ENCODE measurements at places on chromosomes 1 and 21. TPM values are rescaled to one million over a fixed set of nuclear protein-coding genes. Genes with fewer than 3 reads are reported as not detected.

The PPIAL4G gene
- 0.35 TPM for total RNA-seq

DNA sequence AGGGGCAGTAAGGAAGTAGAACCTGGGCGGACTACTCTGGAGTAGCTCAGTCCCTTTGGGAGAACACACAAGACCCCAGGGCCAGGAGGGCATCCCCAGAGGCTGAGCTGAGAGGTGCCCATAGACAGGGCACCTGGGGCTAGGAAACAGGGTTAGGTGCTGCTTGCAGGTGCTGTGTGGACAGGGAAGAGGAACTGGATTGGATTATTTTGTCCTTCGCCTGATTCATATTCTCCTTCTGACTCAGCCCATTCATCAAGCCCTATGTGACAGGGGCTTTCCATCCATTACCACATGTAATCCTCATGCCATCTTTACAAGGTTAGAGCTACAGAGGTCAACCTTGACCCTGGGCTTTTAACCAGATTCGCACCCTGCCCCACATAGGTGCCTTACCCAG lies 183.9 kb downstream of the C1orf94 start:
- H3K36me3 ChIP-seq: no peaks in the 10 kb centered on the region
- no peak for DNase-seq
- H3K27ac ChIP-seq: no peak overlapping the region
- no peaks in the 10 kb centered on the region for H3K27me3 ChIP-seq
- H3K4me1 ChIP-seq: no peaks in the 10 kb centered on the region

- DNase-seq: no peak
- no peaks in the 10 kb centered on the region for H3K27me3 ChIP-seq
- H3K27ac ChIP-seq: no peak overlapping the region
- H3K36me3 ChIP-seq: peaks cover 3% of the 10 kb centered on the region
- H3K4me3 ChIP-seq: no peak overlapping the region
- H3K4me1 ChIP-seq: no peaks in the 10 kb centered on the region
Observed at GRCh38 chr21:36211660-36212512, 55.3 kb downstream of the DOP1B start.

The CASQ1 gene
- total RNA-seq: 0.57 TPM

The SERPINC1 gene
- total RNA-seq: 0.41 TPM

- no peaks in the 10 kb centered on the region for H3K4me1 ChIP-seq
- peak overlapping the region; percentile 87 for H3K27ac ChIP-seq
- no peaks in the 10 kb centered on the region for H3K27me3 ChIP-seq
Observed at GRCh38 chr1:10671622-10672342, 124.7 kb downstream of the CASZ1 start.

GRCh38 chr1:228873709-228874108 lies 138.4 kb downstream of the RHOU start:
- no peak for DNase-seq
- H3K27me3 ChIP-seq: no peaks in the 10 kb centered on the region
- no peaks in the 10 kb centered on the region for H3K36me3 ChIP-seq
- no peaks in the 10 kb centered on the region for H3K4me1 ChIP-seq
- H3K27ac ChIP-seq: no peak overlapping the region

GRCh38 chr1:119372503-119373086 lies 4.0 kb downstream of the HAO2 start:
- H3K27ac ChIP-seq: no peak overlapping the region
- no peaks in the 10 kb centered on the region for H3K36me3 ChIP-seq
- H3K4me3 ChIP-seq: no peak overlapping the region

DNA sequence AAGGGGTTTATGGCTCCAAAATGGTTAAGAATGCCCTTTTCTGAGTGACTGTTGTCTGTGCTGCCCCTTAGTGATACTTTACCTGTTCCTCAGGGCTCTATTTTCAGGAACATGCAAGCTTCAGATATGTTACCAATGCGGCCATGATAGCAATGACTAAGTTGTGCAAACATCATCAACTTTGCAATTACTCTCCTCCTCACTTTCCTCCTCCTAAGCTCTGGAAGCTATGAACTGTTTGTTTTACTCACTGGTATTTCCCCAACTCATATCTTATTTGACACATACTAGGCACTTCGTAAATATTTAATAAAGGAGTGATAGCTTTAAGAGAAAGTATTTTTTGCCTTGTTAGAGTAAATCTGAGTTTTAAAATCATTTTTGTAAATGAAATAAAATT lies 53.8 kb downstream of the RWDD3 start:
- DNase-seq: no peak
- H3K36me3 ChIP-seq: no peaks in the 10 kb centered on the region
- no peak overlapping the region for H3K27ac ChIP-seq

- no peak overlapping the region for H3K27ac ChIP-seq
- no peaks in the 10 kb centered on the region for H3K36me3 ChIP-seq
- no peak overlapping the region for H3K4me3 ChIP-seq
- H3K27me3 ChIP-seq: no peaks in the 10 kb centered on the region
Observed at GRCh38 chr1:166811691-166812090, 27.6 kb upstream of the POGK start.

The SPRR2B gene
- total RNA-seq: not detected

The PADI2 gene
- 6.0 TPM for total RNA-seq

- no peak for DNase-seq
- no peaks in the 10 kb centered on the region for H3K4me1 ChIP-seq
- H3K27me3 ChIP-seq: no peaks in the 10 kb centered on the region
- H3K27ac ChIP-seq: no peak overlapping the region
- peaks cover 20% of the 10 kb centered on the region for H3K36me3 ChIP-seq
- H3K4me3 ChIP-seq: no peak overlapping the region
Observed at GRCh38 chr1:235442788-235443429, 61.3 kb downstream of the B3GALNT2 start.

DNA sequence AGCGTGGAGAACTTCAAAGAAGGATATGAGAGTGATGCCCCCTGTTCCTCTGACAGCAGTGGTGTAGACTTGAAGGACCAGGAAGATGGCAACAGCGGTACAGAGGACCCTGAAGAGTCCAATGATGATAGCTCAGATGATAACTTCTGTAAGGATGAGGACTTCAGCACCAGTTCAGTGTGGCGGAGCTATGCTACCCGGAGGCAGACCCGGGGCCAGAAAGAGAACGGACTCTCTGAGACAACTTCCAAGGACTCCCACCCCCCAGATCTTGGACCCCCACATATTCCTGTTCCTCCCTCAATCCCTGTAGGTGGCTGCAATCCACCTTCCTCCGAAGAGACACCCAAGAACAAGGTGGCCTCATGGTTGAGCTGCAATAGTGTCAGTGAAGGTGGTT lies 14.0 kb downstream of the CERS2 start:
- H3K27me3 ChIP-seq: no peaks in the 10 kb centered on the region
- peaks cover 10% of the 10 kb centered on the region for H3K36me3 ChIP-seq
- no peak overlapping the region for H3K27ac ChIP-seq
- H3K4me3 ChIP-seq: no peak overlapping the region
- no peaks in the 10 kb centered on the region for H3K4me1 ChIP-seq

The PHLDA3 gene
- 25.6 TPM for total RNA-seq

DNA sequence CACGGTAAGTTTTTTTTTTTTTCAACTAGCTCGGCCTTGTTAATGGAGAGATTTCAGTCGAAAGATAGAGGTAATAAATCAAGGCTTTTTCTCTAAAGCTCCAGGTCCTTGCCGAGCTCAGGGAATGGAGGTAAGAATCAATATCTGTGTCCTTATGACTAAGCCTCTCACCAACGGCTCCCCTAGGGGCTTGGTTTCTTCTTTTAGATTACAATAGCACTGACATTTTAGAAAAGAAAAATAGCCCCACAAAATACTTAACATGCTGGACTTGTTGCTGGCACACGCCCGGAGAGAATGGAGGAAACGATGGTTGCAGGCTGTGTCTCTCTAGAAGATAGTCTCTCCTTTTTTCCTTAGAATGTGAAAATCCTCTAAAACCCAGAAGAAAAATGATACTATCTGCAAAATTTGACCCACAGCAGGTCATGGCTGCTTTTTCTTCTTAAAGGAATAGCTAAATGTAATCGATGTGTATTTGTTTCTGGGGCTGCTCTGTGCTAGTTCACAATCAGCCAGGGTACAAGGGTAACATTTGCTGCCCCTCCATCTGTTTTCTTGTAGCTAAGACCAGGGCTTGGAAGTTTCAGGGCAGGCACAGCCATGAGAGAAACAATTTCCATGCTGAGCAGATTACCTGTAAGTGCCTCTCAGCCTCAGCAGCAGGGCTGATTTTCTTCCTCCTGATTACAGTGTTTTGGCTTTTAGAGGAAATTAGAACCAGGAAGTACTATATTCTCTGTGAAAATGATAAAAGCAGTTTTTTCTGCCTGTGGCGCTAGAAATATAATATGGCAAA lies 86.2 kb upstream of the GNG12 start:
- no peak overlapping the region for H3K4me3 ChIP-seq
- H3K27ac ChIP-seq: no peak overlapping the region
- H3K27me3 ChIP-seq: no peaks in the 10 kb centered on the region
- DNase-seq: no peak
- no peaks in the 10 kb centered on the region for H3K4me1 ChIP-seq
- H3K36me3 ChIP-seq: no peaks in the 10 kb centered on the region

The TNFSF18 gene
- total RNA-seq: not detected

DNA sequence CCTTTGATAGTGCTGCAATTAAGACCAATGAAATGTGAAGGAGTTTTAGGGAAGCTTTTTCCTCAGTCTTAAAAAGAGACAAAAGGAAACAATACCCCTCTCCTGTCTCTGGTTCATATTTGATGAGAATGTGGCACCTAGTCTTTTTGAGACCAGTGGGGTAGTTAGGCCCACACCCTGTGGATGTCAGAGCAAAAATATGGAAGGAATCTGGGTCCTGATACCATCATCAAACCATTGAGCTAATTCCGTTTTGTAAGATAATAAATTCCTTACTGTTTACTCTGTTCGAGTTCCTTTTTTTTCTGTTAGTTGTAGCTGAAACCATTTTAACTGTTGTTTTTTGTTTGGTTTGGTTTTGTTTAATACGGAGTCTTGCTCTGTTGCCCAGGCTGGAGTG lies 33.3 kb downstream of the PTPRC start:
- H3K36me3 ChIP-seq: no peaks in the 10 kb centered on the region
- no peaks in the 10 kb centered on the region for H3K4me1 ChIP-seq
- no peak overlapping the region for H3K4me3 ChIP-seq
- H3K27ac ChIP-seq: no peak overlapping the region

DNA sequence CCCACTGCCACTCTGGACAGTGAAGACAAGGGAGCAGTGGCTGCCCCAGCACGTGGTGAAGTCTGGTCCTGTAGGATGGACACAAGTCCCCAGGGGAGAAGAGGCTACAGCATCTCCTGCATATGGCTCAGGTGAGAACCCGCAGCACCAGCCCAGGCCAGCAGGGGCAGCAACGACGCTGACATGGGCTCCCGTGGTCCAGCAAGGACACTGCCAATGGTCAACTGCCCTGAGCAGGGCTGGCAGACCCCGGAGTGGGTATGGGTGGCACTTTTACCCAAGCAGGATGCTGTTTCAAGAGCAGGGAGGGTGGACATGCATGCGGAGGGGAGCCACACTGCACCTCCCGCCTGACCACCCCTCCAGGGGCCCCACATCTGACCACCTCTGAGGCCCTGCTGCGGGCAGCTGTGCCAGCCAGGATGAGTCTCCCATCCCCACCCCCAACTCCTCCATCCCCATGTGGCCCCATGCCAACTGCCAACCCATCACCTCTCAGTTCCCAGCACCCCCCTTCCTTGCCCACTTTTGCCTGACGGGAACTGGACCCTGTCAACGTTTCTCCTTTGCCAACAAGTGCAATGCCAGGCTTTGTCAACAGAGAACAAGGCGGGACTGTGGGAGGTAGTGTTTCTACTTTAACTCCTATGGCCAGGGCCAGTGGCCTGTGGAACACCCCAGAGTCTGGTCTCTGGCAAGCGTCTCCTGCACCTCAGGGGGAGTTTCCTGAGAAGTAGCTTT lies 8.6 kb downstream of the MORN1 start:
- H3K4me1 ChIP-seq: peaks cover 3% of the 10 kb centered on the region
- H3K4me3 ChIP-seq: no peak overlapping the region
- no peaks in the 10 kb centered on the region for H3K27me3 ChIP-seq
- H3K27ac ChIP-seq: no peak overlapping the region
- peak; percentile 32 for DNase-seq

DNA sequence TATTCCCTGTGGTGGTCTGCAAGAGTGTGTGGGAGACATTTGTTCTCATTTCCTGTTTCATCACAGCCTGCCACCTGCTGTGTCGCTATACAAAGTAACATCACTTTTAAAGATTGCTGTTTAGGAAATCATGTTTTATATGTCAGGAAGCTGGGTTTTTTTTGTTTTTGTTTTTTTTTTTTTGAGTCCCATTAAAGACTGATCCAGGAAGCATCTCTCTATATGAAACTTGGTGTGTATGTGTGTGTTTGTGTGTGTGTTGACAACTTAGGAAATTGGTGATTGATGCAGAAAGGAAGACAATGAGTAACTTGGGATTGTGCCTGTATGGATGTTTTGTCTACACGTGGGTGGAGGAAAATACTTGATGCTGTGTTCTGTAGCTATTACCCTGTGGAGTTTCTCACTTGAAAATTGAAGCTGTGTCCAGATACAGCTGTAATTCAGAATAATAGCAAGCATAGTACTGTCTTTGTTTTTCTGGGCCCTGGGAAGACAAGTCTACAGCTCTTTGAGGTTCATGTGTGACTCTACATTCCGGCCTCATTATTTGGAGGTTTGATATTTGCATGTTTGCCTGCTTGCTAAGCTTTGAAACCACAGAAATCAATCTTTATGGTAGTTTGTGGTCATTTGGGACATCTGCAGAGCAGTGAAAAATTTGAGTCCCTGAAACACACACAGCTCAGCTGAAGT lies 47.9 kb downstream of the LAMC1 start:
- H3K4me1 ChIP-seq: no peaks in the 10 kb centered on the region
- no peak overlapping the region for H3K27ac ChIP-seq
- H3K36me3 ChIP-seq: no peaks in the 10 kb centered on the region
- no peak for DNase-seq
- no peaks in the 10 kb centered on the region for H3K27me3 ChIP-seq

DNA sequence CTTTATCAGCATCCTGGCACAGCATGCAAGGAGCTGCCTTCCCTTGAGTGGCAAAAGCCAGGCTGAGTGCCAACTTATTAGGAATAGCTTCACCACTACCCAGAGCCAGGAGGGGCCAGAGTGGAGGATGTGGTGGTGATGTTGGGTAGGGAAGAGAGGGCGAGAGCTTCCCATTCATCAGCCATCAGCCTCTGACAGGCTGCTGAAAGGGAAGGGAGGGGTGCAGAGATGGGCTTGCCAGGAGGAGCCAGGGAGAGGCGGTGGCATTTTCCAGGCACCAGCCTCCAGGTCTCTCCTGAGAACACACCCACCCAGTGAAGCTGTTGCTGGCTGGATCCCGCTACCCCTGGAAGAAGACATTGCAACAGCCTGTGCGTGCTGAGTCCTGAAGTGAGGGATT lies 168.5 kb downstream of the ACTL8 start:
- H3K4me1 ChIP-seq: no peaks in the 10 kb centered on the region
- DNase-seq: no peak
- no peaks in the 10 kb centered on the region for H3K27me3 ChIP-seq

GRCh38 chr1:214413315-214413714 lies 132.4 kb downstream of the SMYD2 start:
- no peak overlapping the region for H3K27ac ChIP-seq
- no peak for DNase-seq
- no peaks in the 10 kb centered on the region for H3K4me1 ChIP-seq
- no peaks in the 10 kb centered on the region for H3K36me3 ChIP-seq
- H3K27me3 ChIP-seq: no peaks in the 10 kb centered on the region
- no peak overlapping the region for H3K4me3 ChIP-seq

GRCh38 chr1:17307946-17308345 lies at the start of gene PADI4:
TSS of gene PADI4 (plus strand) at chr1:17308197. CDS start at chr1:17308223, 26 bp downstream.
- no peak within 1 kb of the TSS for H3K27ac ChIP-seq
- H3K4me3 ChIP-seq: no peak within 1 kb of the TSS
- H3K27me3 ChIP-seq: no peaks in the 10 kb centered on the region
- DNase-seq: no peak
- H3K4me1 ChIP-seq: no peaks in the 10 kb centered on the region
- no peaks in the 10 kb centered on the region for H3K36me3 ChIP-seq

The RGS13 gene
- 2.1 TPM for total RNA-seq

The S100A1 gene
- total RNA-seq: 83.1 TPM

Measured in kidney (tissue), 22 donors.